ENCODE measurements at places on chromosomes 12 and 14.

DNA sequence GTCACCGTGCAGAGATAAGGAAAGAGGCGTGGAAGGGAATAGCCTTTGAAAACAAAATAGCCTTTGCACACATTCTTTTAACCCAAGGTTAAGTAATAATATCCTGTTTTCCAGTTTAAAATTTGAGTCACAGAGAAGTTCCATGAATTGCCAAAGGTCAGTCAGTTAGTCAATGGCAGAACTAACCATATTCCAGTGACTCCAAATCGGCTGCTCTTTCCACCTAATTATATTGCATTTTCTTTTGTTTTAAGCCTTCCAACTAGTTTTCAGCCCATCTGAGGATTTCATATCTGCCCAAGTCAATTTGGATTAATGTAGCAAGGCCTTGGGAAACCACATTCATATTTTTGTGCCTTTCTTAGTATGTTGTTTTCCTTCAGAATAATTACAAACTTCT lies 373.0 kb downstream of the CCDC91 start:
- no peak for DNase-seq

GRCh38 chr14:99684410-99684934 lies 374 bp downstream of the CYP46A1 start:
- no peak for DNase-seq

DNA sequence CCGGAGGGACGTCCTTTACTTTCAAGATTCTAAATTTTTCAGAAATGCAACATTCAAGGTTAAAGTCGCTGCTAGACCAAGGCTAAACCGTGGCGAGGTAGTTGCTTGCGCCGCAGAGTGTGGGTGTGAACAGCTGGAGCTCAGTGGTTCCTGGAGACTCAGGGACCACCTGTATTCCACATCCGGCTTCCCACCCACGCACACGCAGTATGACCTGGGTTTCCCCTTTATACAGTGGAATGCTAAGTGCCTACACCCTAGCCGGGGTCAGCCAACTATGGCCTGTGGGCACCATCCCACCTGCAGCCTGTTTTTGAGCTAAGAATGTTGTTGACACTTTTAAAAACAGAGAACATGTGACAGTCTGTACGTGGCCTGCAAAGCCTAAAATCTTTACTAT lies 42.9 kb upstream of the TESC start:
- DNase-seq: no peak

DNA sequence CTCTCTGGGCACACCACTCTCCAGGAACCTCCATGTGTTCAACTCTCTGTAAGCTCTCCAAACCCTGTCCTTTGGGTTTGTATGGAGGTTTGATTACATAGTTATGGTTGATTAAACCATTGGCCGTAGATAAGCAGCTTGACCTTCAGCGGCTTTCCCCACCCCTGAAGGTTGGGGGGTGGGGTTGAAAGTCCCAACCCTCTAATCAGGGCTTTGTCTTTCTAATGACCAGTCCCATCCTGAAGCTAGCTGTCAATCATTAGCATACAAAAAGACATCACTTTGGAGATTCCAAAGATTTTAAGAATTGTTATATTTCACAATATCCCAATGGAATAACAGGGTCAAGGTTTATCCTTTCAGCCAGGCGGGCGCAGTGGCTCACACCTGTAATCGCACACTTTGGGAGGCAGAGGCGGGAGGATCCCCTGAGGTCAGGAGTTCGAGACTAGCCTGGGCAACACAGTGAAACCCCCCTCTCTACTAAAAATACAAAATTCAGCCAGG lies 8.4 kb downstream of the FAM186A start:
- no peak for DNase-seq

DNA sequence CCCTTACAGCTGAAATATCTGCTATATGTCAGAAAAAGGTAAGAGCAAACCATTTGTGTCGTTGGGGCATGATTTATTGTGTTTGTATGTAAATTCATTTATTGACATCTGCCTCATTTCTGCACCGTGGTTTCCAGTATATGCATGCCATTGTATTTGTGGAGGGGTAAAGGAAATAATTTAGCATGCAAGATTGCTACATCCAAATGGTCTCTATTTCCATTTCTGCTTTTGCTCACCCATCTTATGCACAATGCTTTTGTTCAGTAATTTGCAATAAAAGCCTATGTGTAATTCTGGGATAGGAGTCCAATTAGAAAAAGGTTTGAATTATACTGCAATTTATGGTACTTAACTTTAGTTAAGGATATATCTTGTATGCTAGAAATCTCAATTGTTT lies 101.8 kb downstream of the UNC79 start:
- no peak for DNase-seq

GRCh38 chr14:63504648-63505047 lies 38.5 kb downstream of the PPP2R5E start:
- DNase-seq: no peak

GRCh38 chr14:49959822-49960408 lies 67.0 kb downstream of the ARF6 start:
- no peak for DNase-seq

GRCh38 chr14:104751539-104752422 lies 1.2 kb upstream of the SIVA1 start:
- DNase-seq: no peak

All from fibroblast of lung (primary cell).